Ascending aorta (tissue), 2 donors: ENCODE measurements at places on chromosomes 5 and 9. TPM values are rescaled to one million over a fixed set of nuclear protein-coding genes. Genes with fewer than 3 reads are reported as not detected.

- DNase-seq: no peak
Observed at GRCh38 chr9:108854641-108855528, 901 bp downstream of the ACTL7B start.

DNA sequence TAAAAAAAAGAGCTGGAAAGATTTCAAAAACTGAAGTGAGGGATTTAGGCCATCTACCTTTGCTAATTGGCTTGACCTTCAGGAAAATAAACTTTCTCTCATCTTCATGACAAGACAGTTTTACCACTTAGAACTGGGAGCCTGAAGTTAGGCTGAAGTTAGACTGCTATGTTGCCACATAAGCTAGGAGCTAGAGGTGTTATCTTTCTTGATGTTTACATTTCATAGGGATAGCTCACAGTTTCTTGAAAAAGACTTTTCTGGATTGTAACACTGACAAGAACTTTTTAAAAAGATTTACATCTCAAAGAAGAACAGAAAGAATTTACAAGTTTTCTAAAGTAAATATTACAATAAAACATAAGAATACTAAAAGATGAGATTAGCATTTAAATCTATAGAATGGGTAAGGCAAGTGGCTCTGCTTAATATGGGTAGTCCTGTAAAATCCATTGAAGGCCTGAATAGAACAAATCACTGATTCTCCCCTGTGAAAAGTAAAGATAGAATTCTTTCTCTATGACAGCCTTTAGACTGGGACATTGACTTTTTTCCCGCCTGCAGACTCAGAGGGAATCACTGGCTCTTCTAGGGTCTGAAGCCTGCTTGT is 1665.4 kb upstream of the CDH9 start:
- DNase-seq: no peak

DNA sequence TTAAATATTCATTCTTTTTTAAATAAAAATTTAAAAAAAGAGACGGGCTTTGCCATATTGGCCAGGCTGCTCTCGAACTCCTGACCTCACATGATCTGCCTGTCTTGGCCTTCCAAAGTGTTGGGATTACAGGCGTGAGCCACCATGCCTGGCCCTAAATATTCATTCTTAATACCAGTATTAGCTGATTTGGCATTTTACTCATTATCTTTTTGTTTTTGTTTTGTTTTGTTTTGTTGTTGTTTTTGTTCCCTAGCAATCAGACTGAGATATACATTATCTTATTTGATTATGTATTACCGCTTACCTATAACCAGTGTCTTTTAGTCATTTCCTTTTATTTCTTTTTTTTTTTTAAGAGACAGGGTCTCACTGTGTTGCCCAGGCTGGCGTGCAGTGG is 37.9 kb downstream of the RNF44 start:
- no peak for DNase-seq

GRCh38 chr9:82894961-82895821 is 167.8 kb downstream of the RASEF start:
- no peak for DNase-seq

Gene NAIP
- 8.7 TPM for total RNA-seq

Gene FBP2
- total RNA-seq: not detected

Gene ADAMTS19
- total RNA-seq: 0.32 TPM

Gene F12
- not detected for total RNA-seq
